ENCODE measurements at places on chromosomes 3 and 15.

- no peak for DNase-seq
Measured at GRCh38 chr15:101378171-101378755, 83.2 kb upstream of the SNRPA1 start.

DNA sequence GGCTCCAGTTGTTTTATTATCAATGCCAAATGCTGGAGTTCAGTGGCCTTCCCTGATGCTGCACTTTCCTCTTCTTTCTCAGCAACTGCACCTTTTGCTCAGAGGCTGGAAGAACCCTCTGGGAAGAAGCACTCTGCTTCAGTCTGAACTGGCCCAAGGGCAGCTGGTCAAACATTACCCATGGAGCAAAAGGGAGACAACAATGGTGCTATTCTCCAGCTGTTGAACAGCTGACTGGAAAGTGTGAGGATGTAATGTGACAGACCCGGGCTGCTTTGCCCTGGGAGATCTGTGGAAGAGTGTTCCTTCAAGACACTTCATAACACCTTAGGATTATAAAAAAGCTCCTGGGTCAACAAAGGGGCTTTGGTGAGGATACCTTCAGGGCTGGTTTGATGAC lies 84.9 kb downstream of the EPHB1 start:
- DNase-seq, result no peak

DNA sequence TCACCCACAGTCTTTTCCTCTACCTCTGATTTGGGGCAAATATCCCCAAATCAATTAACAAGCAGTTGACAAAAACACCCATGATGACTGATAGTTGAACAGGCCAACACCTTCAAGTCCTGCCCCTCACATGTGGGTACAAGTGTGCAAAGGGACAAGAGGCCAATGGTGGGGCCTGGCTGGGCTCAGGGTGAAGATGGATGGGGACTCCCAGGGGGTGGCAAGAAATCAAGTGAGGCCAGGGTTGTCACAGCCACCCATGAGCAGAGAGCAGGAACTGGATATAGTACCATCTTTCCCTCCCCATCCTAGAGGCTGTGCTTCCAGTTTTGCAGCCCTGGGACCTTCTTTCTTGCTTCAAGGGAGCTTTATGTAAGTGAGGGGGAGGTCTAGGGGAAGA lies 270.2 kb upstream of the TOPAZ1 start:
- DNase-seq, result no peak

DNA sequence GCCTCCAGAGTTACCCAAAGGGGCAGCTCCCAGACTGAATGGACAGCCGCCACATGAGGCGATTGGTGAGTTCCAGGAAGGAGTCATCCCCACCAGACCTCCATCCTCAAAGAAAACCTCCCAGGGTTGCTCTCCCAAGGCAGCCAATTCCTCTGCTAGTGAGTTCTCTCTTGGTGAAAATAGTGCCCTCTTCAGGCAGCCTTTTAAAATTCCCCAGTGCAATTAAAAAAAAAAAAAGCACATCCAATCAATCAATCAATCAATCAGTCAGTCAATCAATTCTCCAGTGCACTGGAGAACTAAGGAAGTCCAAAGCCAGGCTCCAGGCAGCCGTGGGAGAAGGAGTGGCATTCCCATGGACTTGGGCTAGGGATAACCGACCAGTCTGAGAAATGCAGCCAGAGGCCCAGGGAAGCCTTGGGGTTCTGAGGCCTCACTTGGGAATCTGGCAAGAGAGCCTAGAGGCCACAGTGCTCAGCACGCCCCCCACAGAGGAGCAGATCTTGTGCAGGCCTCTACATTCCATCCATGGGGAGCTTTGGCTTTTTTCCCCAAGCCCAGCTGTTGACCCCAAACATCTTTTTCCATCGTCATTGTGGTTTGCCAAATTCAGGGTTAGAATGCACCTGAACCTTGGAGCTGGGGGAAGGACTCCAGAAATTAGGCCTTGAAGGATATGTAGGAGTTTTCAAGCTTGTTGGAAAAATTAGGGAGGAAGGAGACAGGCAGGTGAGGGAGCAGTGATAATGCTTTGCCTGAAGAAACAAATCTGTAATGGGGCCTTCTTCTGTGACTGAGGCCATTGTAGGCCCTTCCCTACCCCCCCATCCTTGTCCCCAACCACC lies 4.8 kb downstream of the PAQR5 start:
- DNase-seq, result no peak

- no peak for DNase-seq
Measured at GRCh38 chr3:10160346-10160745, 4.4 kb upstream of the IRAK2 start.

DNA sequence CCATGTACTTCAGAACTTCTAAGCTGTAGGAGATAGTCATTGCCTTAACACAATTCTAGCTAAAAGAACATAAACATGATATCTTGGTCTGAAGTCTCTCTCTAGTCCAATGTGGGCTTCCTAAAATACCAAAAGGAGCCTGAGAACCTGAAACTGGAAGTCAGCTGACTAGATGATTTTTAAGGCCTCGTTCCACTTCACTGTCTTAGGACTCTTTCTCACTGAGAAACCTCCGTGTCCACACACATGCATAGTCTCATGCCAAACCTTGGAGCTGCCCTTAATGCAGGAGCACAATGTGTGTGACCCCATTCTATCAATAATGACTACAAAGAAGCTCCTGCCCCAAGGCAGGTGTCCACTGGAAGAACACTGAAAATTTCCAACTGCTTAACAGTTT lies 87.7 kb downstream of the ETFA start:
- no peak for DNase-seq

GRCh38 chr3:152650177-152650576 lies 184.8 kb upstream of the P2RY1 start:
- DNase-seq, result no peak

DNA sequence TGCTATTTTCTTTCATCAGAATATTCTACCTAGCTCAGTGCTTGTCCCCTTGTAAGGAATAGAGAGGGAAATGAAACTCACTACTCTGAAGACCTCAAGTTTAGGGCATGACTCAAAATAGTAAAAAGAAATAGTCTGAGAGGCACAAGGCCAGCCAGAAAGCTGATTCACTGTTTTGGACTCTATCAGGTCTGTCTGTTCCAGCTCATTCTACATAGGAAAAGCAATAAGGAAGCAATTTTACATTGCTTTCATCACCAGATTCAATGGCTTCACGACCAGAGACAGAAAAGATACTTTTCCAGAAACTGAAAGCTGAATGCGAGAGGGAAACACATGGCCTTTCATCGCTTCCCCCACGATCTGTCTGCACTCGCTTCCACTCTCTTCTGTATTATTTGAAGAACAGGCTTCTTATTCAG lies 276.0 kb downstream of the GBE1 start:
- no peak for DNase-seq

- DNase-seq, result no peak
Measured at GRCh38 chr15:45397116-45397665, 18.8 kb upstream of the GATM start.
